Frontal cortex (tissue), 4 donors: ENCODE measurements at places on chromosomes 4 and X. TPM values are rescaled to one million over a fixed set of nuclear protein-coding genes. Genes with fewer than 3 reads are reported as not detected.

Gene INTU
- 26.9 TPM for total RNA-seq

Gene OTC
- 0.41 TPM for total RNA-seq

Gene MAGEC3
- total RNA-seq, result 0.41 TPM

Gene PAQR3
- total RNA-seq, result 57.1 TPM

Gene CNGA1
- total RNA-seq, result 0.41 TPM

Gene RBM46
- total RNA-seq, result not detected

Gene PPP1R2C
- total RNA-seq, result not detected

Gene PAGE1
- total RNA-seq, result 0.41 TPM

Gene MAGEA3
- not detected for total RNA-seq
